Activated CD4-positive, alpha-beta T cell treated with anti-CD3 and anti-CD28 coated beads for 24 hours (primary cell): ENCODE measurements at places on chromosomes 11 and 22.

- DNase-seq = no peak
Observed at GRCh38 chr11:86799680-86800075, 664 bp upstream of the PRSS23 start.

- no peak for DNase-seq
Observed at GRCh38 chr11:94705891-94706615, 62.1 kb upstream of the AMOTL1 start.

DNA sequence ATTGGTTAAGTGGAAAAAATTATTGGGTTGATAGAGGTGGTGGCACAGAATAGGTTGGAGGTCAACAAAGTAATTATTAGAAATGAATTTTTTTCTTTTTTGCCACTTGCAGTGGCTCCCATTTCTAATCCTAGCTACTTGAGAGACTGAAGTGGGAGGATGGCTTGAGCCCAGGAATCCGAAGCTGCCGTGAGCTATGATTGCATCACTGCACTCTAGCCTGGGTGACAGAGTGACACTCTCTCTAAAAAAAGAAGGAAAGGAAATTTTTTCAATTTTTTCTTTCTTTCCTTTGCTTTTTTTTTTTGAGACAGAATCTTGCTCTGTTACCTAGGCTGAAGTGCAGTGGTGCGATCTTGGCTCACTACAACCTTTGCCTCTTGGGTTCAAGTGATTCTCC is 2.2 kb upstream of the BCO2 start:
- DNase-seq = no peak

DNA sequence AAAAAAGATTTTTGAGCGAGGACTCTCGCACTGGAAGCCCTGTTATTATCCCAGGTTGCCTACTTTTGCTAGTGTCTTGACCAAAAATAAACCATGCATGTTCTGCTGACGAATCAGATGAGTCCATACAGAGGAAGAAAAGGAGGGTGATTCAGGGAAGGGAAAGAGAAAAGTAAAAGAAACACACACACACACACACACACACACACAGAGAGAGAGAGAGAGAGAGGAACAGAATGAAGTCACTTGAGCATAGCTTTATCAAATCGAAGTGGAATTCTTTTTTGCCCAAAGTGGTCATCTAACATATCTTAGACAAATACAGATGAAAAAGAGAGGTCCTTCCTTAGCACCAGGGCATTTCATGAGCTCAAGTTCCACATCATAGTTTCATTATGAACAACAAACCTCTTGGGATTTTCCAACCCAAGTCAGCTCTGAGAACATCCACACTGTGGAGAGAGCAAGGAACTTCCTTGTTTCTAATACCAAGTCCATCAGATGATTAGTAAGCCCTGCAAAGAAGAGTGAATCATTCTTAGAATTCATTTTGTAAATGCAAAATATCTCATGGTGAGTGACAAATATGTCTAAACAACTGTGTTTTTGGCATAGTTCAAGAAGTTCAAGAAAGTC is 7.7 kb upstream of the MMP12 start:
- no peak for DNase-seq

GRCh38 chr11:43381802-43382201 is 23.1 kb downstream of the TTC17 start:
- no peak for DNase-seq

- DNase-seq = no peak
Observed at GRCh38 chr11:111981270-111981669, 43.9 kb upstream of the DLAT start.

- no peak for DNase-seq
Observed at GRCh38 chr11:44742508-44743246, 15.9 kb downstream of the TSPAN18 start.

DNA sequence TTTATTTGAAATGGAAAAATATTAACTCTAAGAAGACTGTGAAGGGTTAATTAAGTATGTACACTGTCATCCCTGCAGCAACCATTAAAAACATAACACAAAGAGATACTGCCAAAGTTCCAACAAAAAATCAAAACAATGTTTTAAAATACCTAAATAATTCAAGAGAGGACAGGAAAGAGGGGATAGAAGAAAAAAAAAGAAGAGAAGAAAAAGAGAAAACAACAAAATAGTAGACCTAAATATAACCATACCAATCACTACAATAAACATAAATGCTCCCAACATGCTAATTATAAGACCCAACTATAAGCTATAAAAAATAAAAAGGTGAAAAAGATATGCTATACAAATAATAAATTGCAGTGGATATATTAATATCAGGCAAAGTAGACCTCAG is 20.1 kb downstream of the GNB1L start:
- no peak for DNase-seq

- no peak for DNase-seq
Observed at GRCh38 chr11:47378010-47378835, at the start of gene SPI1. SPI1 (minus strand) TSS chr11:47378547; CDS start chr11:47378353, 194 bp downstream.
